Left ventricle myocardium inferior (tissue), 1 donor: ENCODE measurements at places on chromosomes 2 and 18.

DNA sequence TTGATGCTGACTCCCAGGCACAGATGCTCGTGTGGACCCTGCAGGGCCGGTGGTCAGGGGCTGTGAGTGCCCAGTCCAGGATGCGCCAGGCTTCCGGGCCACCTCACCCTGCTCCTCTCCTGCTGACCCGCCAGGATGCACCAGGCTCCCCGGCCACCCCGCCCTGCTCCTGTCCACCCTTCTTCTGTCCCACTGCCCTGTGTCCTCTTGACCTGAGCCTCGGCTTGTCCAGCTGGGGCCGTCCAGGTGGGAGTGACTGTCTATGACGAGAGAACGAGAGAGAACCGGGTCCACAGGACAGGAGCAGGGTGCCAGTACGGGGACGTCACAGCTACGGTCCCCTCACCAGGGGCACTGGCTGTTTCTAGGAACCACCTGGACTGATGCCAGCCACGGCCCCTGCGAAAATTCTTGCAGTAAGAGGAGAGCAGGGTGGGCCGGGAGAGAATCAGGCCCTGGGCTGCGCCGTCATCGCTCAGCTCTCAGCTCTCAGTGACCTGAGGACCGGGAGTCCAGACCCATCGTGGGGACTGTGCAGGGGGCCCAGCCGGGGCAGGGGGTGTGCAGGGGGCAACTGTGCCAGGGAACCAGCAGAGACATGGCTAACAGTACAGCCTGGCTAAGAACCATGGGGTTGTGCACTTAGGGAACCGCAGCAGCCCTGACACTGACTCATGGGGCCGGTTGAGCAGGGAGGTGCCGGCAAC is 12.9 kb upstream of the NFATC1 start:
- no peak for DNase-seq

DNA sequence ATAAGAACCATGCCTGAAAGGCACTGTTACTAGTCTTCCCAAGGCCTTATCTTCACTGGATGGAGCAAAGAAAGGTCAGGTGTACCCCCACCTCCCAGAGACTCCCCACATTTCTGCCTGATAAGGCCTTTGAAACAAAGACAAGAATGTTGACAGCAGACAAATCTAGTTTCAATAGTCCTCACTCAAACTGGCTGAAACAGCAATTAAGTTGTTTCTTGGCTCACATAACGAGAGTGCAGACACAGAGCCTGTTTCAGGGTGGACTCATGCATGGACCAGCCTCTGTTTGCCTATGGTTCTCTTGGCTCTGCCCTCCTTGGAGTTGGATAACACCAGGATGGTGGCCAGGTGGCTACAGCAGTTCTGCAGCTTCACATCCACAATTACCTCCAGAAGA is 7.5 kb upstream of the CFAP221 start:
- no peak for DNase-seq

DNA sequence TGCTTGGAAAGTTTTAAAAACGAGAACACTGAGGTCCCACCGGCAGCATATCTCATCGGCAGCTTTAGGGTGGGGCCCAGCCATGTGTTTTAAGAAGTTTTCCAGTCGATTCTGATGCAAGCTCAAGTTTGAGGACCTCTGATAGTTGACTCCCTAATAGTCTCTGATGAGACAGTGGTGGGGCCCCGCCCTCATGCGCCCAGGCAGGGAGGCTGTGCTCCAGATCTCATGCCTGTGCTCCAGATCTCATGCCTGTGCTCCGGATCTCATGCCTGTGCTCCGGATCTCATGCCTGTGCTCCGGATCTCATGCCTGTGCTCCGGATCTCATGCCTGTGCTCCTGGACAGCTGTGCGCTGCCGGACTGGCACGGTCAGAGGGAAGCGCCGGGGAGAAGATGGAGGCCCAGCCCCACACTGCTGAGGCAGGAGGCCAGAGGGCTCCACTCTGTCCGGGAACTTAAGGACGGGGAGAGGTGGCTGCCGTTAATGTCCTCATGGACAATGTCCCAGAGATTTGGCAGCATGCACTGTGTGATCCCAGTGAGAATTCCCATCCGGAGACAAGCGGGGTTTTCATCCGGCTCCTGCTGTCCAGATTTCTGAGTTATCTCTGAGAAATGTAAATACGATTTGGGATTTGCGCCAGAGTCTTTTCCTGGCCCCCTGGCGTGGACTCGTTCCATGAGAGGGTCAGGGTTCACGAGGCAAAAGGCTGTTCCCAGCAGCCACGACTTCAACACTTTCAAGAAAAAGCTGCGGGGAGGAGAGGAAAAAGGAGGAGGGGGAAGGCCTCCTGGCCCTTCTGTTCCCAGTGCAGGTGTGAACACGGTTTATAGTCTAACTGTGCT is 9.4 kb upstream of the COLEC11 start:
- peak; percentile 73 for DNase-seq

DNA sequence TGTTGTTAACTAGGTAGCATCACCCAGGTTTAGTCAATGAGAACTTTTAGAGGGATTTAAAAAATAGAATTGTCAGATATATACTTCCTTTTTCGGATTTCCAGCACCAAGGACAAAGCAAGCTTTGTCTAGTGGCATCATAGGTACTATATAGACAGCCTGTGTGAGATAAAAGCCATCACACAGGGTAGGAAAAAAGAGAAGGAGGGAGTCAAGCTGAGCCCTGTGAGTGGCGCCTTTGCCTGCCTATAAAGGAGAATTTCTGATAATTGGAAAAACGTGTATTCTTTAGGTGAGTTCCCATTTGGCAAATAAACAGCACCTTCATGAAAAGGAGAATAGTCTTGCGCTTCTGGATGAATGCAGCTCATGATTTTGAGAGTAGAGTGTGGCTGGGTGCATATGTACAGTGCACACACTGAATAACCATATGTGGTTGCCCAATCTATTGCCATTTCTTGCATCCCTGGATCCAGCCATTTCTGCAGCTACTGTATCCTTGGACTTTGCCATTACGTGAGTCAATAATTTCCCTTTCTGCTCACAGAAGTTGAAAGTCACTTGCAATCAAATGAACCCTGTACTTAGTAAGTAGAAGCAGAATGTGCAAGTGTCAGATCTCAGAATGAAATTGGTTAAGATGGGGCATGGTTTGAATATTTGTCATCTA is 559.9 kb upstream of the MEX3C start:
- no peak for DNase-seq

- no peak for DNase-seq
Observed at GRCh38 chr2:214740867-214741395, 68.6 kb downstream of the BARD1 start.

GRCh38 chr2:106012001-106012590 is 182.0 kb downstream of the UXS1 start:
- no peak for DNase-seq

GRCh38 chr2:74441690-74442482 is at the start of gene RTKN:
RTKN (minus strand) TSS chr2:74441937; CDS start chr2:74441816, 121 bp downstream.
- peak; percentile 43 for DNase-seq

- DNase-seq: no peak
Observed at GRCh38 chr2:1010415-1010930, 59.8 kb downstream of the SNTG2 start.

DNA sequence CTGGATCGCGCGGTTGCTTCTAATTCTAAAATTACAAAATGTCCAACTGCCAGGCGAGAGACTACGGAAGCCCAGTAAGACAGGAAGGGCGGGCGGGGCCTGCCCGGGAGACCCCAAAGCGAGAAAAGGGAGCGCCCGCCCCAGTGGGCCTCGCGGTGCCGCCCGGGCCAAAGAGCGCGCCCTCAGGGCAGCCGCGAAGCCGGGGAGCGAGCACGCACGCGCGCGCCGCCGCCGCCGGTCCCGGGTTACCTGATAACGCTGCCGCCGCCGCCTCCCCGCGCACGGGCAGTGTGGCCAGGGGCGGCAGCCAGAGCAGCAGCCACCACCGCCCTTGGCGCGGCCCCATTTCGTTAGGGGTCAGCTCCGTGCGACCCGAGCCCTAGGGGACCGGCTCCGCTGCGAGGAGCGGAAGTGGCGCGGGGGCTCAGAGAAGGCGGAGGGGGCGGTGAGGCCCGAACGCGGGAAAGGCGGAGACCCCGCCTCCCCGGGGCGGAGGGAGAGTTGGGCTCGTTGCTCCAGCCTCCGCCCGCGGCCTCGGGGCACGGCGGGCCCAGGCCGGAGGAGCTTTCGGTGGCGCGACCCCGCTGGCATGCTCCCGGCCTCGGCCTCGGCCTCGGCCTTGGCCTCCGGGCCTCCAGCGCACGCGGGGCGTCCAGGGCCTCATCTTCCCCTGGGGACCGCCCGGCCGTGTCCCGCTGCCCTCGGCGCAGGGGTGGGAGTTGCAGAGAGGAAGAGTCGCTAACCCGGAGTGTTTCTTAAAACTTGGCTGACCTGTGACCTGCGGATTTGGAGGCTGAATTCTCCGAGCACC is at the start of gene NEMP2:
TSS of gene NEMP2 (minus strand) at position 413 of the 811 bp plus-strand sequence. CDS start at position 346, 67 bp downstream.
- peak; percentile 88 for DNase-seq

DNA sequence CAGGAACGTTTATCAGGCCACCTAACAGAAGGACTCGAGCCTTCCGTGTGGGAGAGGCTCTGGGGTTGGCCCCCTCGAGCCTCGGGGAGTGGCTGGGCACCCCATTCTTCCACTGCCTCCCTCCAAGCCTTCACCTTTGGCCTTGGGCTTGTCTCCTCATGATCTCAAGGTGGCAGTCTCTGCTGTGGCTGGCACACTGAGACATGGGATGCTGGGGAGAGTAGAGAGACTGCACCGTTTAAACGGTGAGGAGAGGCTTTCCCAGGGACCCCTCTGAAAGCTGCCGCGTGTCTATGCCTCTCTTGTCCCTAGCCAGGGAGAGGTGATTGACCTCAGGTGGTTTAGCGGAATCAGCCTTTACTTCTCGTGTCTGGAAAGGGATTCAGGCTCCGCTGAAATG is 71.0 kb downstream of the DCDC2C start:
- DNase-seq: no peak

DNA sequence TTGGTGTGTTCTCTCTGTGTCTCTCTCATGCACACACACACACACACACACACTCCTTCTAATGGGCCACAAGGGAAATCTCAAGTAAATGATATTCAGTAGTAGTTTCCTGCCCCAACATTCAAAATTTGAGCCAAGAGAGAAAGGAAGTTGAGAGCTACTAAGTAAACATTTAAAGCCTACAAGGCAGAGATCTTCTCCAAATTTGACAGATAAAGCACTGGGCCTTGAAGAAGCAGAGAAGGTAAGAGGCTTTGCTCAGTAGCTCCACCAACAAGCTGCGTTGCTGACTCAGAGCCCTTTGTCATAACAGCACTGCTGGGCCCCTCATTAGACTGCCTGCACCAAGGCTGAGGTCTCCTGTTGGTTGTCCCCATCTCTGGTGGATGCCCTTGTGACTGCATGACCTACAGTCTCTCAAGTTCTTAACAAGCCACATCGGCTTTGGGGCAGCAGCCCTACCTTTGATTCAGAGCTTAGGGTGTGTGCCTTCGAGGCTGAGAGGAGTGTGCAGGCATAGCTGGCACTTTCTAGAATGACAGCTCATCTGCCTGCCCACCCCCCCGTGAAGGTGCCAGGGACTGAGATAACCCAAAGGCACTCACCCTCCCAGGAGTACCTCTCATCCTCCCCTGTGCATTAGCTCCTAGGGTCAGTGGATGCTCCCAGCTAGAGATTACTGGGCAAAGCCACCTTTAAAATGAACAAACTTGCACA is 32.3 kb upstream of the NEB start:
- DNase-seq: no peak

DNA sequence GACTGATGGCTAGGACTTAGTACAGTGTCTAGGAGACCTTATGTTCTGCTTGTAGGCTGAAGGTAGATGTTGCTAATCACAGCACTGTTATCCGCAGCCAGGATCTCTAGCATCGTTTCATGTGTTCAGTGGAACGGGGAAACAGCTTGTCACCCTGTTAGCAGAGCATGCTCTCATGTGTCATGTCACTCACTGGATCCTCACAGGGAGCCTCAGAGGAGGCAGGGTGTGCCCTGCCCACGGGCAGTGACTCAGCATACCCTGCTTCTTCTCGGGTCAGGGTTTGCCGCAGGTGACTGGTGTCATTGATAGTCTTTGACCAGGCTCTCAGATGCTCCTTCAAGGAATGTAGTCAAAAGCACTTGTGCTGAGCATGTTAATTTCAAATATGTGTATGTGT is 44.4 kb downstream of the RPIA start:
- DNase-seq: no peak

DNA sequence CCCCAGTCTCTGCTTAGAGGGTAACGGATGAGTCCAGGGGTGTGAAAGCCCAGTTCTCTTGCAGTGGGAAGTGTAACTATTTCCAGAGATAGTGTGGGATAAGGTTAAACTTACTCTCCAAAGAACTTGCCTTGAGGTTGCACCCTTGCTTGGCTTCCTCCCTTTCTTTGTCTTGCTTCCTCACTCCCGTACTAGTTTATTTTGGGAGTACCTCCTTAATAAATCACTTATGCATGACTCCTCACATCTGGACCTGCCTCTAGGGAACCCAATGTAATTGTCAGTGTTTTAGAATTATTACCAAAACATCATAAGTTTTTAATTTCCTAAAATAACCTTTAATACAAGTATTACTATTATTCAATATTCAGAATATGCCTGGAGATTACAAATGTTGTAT is 35.2 kb downstream of the CPO start:
- DNase-seq: no peak

DNA sequence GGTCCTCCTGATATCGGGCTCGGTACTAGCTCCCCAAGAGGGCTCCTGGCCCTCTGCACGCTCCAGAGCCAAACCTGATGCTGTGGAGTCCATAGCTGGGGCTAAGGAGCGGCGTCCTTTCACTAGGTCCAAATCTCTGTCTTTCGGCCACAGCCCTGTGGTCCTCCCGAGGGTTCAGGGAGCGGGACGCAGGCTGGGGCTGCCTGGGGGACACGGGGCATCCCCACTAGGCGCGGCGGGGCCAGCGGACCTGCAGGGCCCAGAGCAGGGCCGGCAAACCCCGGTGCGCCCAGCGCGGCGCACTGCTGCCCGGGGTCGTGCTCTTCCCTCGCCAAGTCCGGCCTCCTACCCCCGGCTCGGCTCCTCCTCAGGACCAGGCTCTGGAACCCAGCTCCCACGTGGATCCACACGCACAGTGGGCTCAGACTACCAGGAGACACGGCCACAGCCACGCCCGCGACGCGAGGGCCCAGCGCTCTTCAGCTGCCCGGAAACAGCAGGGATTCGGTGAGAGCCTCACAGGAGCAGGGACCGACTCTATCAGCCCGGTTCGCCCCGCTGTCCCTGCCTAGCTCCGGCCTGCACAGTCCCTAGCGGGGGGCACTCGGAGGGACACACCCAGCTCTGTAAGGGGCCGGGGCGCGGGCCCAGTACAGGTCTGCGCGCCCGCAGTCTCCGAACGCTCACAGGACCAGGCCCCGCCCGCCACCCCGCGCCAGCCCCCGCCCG is 593 bp downstream of the ZNF514 start:
- DNase-seq: peak; percentile 52

- DNase-seq: no peak
Observed at GRCh38 chr2:241852981-241853631, 5.6 kb downstream of the PDCD1 start.

- no peak for DNase-seq
Observed at GRCh38 chr18:35005963-35006577, 35.1 kb upstream of the MAPRE2 start.

DNA sequence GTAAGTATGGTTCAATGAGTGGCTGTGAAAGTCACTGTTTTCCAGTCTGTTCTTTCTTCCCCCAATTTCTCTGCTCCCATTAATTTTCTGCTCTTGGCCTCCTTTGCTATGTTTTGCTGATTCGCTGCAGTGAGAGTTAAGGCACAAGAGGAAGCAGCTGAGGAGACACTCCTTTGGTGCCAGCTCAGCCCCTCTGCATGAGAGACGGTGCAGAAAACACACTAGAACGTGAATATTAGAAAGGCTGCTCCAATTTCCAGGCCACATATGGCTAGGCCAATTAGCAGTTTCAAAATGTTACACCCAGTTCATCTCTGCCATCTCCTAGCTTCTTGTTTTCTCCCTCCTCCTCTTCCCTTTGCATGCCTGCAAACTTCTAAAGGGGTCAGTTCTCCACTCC is 38.9 kb downstream of the AKAIN1 start:
- no peak for DNase-seq

GRCh38 chr18:8188184-8188583 is 421.1 kb upstream of the RAB12 start:
- no peak for DNase-seq
